Astrocyte of the cerebellum (primary cell): ENCODE measurements at places on chromosomes 11 and 22.

- DNase-seq: no peak
Observed at GRCh38 chr11:119878990-119879389, 150.0 kb upstream of the NECTIN1 start.

GRCh38 chr11:44713022-44713421 lies 13.7 kb upstream of the TSPAN18 start:
- DNase-seq: no peak

- DNase-seq: no peak
Observed at GRCh38 chr11:111260811-111261210, 15.3 kb downstream of the POU2AF2 start.

DNA sequence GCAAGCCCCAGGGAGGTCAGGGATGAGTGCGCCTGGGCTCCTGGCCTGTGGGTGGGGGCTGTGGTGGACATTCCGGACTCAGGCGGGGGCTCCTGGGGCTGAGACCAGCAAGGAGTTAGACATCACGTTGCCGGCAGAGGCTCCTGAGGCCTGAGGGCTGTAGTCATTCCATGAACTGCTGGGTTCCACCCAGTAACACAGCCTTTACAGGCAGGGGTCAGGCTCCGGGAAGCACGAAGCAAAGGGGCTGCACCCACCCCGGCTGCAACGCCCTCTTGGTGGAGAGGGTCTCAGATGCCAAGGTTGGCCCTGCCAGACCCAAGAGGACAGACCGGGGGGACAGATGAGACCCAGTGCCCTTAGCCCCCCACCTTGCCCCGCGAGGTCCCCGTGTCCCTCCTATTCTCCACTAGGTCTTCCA lies 9.0 kb downstream of the TNNT3 start:
- DNase-seq: no peak

DNA sequence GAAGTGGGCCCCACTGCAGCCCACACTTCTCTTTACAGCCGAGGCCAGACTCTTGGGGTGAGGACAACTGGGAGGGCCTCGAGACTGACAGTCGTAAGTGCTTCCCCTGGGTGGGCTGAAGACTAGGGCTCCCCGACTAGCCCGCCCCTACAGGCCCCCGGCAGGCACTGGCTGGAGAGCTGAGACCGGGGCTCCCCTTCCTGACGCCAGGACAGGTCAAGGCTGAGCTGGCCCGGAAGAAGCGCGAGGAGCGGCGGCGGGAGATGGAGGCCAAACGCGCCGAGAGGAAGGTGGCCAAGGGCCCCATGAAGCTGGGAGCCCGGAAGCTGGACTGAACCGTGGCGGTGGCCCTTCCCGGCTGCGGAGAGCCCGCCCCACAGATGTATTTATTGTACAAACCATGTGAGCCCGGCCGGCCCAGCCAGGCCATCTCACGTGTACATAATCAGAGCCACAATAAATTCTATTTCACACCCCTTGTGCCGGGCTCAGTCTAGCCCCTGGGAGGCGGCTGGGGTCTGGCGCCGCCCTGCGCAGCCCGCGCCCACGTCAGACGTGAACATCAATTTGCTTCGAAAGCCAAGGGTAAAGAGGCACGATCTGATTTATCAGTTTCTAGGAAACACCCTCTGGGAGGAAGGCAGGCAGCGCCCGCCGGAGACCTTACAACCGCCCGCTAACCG lies 13.5 kb downstream of the SCYL1 start:
- no peak for DNase-seq

DNA sequence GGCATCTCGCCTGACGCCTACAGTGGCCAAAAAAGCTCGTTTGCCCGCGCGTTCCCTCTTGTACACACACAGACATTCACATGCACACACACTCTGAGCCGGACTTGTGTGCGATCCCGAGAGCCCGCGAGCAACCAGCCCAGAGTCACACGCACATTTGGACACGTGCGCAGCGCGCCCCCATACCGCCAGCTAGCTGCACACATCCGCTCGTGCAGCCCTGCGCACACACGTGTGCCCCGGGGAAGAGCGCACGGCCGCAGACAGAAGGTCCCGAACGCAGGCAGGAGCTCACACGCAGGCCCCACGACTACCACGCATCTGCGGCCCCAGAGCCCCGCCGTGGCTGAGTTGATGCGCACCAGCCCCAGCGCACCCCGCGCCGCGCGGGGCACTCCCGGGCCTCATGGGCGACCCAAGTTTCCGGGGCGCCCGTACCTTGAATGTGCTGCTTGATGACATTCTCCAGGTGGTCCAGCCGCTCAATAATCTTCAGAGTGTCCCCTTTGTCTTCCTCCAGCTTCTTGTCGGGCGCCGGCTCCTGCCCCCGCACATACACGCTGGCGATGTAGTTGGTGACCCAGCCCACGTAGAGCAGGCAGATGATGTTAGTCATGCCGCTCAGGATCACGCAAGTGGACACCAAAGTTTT lies 758 bp downstream of the GALNT18 start:
- no peak for DNase-seq

- no peak for DNase-seq
Observed at GRCh38 chr11:134667175-134667500, 255.1 kb upstream of the B3GAT1 start.
